Iris pigment epithelial cell (primary cell): ENCODE measurements at places on chromosomes 5 and 9.
A peak's percentile ranks its signal among the peaks of the same experiment; 100 is the strongest.

DNA sequence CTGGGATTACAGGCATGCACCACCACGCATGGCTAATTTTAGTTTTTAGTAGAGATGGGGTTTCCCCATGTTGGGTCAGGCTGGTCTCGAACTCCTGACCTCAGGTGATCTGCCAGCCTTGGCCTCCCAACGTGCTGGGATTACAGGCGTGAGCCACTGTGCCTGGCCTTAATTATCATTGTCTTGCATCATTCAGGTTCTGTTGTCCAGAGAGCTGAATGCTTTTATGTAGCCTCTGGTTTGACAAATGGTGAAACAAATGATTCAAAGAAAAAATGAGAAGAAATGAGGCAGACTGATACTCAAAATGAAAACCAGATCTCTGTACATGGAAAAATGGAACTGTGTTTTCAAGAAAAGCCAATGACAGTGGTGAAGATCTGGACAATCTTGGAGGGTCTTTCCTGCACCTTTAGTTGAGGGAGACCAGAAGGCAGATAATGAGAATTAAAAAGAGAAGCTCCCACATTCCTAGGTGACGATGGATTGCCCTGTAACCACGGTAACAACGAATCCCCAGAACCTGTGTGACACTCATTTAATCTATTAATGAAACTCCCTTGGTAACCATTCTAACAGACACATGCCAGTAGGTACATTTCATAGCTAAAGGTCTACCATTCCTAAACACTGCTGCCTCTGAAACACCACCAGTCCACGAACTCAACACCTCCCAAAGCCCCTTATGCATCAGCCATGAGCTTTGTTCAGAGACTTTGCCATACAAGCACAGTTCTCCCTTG lies 1.6 kb downstream of the TEX48 start:
- no peak for DNase-seq

DNA sequence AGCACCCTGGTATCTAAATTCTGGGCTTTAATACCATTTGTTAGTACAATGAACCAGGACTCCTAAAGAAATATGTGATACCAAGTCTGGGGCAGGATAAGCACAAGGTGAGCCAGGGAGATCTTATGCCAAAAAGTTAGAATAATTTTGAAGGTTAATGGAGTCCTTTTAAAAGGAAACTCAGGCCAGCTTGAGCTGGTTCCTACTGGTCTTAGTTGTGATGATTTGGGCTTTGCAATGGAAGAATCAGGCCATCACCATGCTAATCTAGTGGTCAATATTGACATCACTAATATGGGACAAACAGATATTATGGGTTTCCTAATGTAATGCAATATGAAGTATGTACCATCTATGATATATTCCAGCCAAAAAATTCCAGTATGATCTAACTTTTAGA lies 7.5 kb upstream of the SPATA9 start:
- DNase-seq: no peak

- DNase-seq: no peak
Observed at GRCh38 chr5:142740474-142741242, 29.5 kb upstream of the ARHGAP26 start.

GRCh38 chr9:126523611-126524111 lies 90.1 kb upstream of the LMX1B start:
- DNase-seq: no peak

- DNase-seq: no peak
Observed at GRCh38 chr5:138946831-138947560, 71.9 kb upstream of the LRRTM2 start.

DNA sequence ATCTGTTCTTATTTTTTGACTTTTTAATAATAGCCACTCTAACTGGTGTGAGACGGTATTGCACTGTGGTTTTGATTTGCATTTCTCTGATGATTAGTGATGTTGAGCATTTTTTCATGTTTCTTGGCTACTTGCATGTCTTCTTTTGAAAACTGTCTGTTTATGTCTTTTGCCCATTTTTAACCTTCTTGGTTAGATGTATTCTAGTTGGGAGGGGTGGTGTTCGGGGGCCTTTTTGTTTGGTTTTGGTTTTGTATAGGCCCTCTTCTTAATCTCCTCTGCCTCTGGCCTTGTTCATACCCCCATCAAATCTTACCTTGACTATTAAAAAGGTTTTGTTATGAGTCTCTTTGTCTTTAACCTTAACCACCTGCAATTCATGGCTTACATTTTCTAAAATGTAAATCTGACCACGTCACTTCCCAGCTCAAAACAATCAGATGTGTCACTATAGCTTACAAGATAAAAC lies 107.8 kb upstream of the NR4A3 start:
- no peak for DNase-seq

GRCh38 chr9:84254972-84255371 lies 85.6 kb downstream of the SLC28A3 start:
- no peak for DNase-seq

- DNase-seq: no peak
Observed at GRCh38 chr5:151078490-151079262, 2.2 kb downstream of the TNIP1 start.

DNA sequence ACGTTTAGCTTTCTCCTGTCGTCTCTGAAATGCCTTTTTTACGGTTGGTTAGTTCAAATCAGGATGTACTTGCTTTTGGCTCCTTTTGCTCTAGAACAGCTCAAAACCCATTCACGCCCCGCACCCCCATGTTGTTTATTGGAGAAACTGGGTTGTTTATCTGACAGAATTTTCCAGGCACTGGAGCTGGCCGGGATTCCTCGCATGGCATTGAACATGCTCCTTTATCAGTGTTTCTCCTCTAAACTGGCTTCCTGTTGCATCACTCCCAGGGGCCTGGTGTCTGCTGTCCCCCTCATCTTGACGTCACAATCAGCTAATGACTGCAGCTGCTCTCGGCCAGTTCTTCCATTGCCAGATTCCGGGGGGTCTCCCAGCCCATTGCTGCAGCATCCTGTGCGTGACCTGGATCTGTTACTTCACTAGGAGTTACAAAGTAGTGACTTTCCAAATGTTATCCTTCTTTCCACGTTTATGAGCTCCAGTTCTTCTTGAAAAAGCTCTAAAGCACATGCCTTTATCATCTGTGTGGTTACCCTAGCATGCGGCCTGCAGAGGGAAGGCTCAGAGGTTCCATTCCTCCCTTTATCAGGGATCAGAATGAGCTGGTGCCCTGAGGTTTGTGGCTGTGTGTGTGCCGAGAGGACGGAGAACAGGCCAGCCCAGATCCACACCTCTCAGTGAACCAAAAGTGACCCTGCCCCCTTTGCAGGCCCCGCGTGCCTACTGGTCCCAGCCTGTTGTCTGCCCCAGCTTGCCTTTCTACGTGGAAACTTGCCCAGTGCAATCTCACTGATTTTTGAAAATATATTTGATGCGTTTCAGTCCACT lies 27.5 kb downstream of the FAM163B start:
- peak; percentile 24 for DNase-seq

DNA sequence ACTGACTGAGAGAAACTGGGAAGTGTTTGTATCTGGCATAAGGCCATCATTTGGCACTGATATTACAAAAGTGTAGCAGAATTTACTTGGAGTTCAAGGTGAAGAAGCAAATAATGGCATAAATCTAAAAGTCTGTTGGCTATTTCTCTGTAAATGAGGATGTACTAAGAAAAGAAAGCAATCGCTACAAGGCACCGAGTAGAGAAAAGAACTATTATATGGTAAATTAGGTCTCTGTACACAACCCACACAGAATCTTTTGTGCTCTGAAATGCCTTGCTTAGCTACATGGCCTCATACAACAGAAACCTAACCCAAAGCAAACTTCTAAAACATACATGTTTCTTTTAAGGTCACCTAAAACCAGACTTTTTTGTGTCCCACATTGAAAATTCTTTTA lies 290.1 kb upstream of the WWC1 start:
- DNase-seq: no peak

DNA sequence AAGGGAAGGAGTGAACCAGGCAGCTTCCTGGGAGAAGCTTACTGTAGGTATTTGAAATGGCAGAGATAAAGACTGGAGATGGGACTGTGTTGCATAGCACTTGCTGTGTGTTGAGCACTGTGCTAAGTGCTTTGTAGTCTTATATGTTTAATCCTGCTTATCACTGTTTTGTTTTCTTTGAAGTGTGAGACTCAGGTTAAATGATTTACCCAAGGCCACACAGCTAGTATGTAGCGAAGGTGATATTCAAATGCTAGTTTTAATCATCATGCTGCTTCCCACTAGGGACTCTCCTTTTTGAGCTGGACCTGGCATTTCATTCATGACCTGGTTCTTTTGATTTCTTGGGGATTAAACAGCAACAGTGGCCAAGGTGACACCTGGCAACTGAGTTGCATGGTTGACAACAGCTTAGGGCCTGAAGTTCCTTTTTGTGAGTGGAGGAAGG lies 35.3 kb upstream of the SPRY4 start:
- DNase-seq: no peak

GRCh38 chr9:133368249-133368881 lies 7.5 kb downstream of the SURF4 start:
- DNase-seq: peak; percentile 19

DNA sequence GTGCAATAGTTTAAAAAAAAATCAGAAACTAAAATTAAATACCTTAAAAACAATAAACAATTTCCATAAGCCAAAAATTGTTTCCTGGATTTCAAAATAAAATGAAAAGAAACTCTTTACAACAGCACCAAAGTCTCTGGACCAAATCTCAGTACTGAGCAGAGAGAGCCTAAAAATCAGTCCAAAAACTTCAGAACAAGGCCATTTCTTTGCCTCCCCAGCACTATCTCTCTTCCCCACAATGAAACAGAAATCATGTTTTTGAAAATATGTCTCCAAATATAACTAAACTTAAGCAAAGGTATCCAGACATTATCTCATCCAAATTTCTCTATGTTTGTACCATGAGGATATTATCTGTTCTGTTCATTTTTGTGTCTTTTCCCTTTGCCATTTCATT lies 1.0 kb downstream of the FREM1 start:
- no peak for DNase-seq

DNA sequence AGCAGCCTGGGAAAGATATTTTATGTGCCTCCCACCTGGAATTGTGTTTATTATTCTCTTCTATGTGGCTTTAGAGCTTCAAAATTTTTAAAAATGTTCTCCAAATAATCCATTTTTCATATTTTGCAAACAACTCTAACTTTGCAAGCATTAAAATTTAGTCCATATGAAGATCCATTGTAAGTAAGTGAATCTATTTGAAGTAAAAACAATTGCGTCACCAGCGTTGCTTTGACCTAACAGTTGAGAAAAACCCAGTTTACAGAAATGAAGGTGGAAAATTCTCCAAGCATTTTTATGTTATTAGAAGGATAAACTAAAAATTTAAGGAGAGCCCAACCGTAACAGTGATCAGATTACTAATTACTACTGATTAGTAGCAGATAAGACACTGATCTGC lies 38.9 kb upstream of the TLX3 start:
- DNase-seq: peak; percentile 48

DNA sequence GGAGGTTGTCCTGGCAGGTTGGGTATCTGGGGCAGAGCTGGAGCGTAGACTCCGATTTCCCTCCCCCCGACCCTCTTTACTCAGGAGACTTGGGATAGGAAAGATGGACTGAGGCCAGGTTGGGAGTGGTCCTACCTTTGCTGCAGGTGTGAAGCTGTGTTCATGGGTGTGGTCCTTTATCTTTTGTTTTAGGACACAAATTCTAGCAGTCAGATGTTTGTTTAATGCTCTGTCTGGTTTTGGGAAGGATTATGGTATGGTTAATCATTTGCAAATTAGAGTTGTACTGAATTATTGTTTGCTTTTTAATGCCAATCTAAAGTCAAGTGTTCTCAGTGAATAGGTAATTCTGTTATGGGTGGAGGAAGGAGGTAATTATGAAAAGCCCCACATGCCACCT lies 14.1 kb upstream of the FAM120AOS start:
- DNase-seq: no peak
